Trophoblast cell (in vitro differentiated cells and primary cell): ENCODE measurements at places on chromosomes 6 and 20.
A peak's percentile ranks its signal among the peaks of the same experiment; 100 is the strongest.

DNA sequence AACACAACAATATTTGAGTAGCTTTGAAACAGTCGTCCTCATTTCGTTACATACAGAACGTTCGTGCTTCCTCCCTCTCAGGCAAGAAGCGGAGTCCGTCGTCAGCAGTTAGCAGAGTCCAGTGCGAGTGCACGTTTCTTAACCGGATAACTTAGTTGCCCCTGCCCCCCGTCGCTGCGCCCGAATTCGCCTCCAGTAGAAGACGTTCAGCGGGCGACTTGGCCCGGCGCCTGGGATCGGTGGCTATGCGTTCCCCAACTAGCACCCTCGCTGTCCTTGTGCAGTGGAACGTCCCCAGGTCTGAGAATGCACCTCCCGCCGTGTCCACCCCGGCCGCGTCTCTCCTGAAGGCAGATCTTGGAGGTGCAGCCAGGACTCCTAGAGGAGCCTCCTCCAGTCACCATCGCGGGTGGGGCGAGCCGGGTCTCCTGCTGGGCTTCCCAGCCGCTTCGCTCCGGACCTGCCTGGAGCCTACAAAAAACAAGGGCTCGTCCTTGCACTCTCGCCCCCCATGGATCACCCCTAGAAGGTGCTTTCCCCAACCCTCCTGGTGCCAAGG, 910 bp upstream of the PCSK2 start:
- DNase-seq = no peak

GRCh38 chr6:132234356-132234755, 166.9 kb downstream of the MOXD1 start:
- DNase-seq = no peak

DNA sequence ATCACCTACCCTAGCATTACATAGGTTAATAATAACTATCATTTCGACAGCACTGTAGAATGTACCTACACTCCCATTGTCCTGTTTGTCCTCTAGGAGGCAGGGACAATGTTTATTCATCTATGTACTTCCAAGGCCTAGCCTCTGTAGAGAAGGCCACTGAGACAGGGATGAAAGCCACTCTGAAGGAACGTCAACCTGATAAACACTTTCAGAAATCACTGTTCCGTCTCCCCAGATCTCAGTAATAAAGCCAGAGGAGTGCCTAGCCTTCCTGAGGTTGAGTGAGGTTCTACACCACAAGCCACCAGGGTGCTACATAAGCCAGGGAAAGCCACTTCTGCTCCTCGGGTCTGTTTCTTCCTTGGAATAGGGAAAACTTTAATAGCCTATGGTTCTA, 44.8 kb downstream of the POPDC3 start:
- peak; percentile 37 for DNase-seq

DNA sequence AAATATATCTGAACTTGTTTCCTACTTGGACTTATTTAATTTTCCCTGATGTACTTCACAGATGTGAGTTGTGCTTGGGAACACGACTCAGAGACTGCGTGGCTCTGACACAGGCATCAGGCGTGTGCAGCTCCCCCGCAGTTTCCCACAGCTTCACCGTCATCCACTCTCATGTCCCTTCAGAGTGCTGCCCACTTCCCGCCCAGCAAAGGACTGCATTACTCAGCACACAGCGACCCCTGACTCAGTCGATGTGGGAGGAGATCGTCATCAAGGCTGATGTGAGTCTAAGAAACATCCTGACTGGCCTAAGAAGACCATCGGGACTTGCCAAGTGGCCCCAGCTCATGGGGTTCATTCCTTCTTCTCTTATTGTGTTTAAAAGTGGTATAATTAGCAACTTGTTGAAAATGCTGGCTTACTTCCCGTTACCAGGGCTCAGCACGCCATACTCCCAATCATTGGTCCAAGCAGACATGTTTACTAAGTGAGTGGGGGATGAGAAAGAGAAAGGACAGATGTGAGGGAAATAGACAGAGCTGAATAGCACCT, 539.4 kb upstream of the JARID2 start:
- DNase-seq = peak; percentile 75

- DNase-seq = peak; percentile 54
Measured at GRCh38 chr6:106872049-106872448, 102.5 kb downstream of the CD24 start.

DNA sequence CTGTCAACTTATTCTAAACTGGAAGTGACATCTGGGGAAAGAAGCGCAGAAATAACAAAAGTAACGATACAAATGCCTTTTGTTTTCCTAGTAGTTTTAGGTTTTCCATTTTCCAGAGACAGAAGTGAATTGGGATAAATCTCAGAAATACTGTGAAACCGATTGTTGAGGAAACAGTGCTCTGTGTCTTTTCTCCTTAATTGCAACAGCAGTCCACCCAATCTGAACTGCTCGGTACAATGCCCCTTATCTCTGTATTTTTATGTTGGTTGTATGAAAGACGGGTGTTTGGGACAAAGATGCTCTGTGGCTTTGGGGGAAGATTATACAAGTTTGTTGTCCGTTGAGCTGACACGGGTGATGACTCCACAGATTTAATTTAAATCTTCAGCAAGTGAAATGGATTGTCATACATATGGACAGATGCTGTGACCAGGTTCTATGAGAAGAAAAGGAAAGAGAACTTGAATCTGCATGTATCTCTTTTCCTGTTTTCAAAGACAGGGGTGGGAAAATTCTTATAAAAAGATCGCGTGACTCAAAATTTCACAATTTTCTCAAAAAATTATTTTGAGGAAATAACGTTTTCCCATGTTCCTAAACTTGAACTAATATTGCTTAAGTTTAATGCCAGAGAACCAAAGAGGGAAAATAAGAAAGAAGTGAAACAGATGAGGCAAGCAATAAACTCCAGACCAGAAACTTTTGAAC, 41.2 kb downstream of the SASH1 start:
- DNase-seq = peak; percentile 26

DNA sequence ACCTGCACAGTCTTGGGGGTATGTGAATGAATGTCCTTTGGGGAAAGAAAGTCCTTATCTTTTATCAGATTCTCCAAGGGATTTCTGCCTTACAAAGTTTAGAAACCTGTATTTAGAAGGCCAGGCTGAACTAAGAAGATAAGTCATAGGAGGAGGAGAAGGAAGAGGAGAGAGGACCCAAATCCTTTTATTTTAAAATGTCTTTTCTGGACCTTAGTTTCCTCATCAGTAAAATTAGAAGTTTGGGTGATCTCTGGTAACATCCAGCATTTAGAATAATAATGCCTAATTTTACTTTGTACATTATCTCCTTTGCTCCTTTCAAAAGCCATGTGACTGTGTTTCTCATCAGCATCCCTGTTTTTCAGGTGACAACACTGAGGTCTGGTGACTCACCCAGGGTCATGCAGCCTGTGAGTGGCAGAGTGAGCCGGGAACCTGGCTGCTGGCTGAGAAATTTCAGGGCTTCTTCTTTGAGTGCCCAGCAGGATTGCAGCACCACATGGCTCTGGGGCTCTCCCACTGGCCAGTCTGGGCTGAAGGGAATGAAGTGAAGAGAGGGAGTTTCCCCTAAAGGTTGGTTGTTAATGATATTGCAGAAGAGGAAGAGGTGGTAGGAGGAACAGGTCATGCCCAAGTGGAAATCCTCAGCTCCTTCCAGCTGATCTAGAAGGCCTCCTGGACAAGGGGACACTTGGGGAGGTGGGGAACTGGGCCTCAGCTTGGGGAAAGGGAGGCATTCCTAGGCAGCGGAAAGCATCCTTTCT, 34.0 kb downstream of the VEGFA start:
- DNase-seq = peak; percentile 78

DNA sequence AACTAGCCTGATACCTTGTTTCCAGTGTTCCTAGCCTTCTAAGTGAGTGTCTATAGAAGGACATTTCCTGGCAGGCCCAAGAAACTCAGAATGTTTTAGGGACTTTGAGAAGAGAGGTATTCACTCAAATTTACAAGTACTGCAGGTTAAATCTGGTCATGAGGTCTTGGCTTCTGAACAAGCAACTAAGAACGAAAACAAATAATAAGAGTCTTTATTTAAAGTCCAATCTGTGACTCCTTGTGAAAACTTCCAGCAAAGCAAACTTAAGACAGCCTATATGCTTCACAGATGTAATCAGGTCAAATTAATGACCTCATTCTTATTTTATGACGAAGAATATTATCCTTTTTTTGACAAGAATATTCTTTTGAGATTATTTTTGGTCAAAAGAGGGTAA, 79.4 kb upstream of the PRSS16 start:
- DNase-seq = no peak

- no peak for DNase-seq
Measured at GRCh38 chr6:96659084-96659845, 96.3 kb downstream of the FHL5 start.

- DNase-seq = no peak
Measured at GRCh38 chr20:61924858-61925554, 140.7 kb downstream of the TAF4 start.
